ENCODE measurements at places on chromosomes 2 and 18.

DNA sequence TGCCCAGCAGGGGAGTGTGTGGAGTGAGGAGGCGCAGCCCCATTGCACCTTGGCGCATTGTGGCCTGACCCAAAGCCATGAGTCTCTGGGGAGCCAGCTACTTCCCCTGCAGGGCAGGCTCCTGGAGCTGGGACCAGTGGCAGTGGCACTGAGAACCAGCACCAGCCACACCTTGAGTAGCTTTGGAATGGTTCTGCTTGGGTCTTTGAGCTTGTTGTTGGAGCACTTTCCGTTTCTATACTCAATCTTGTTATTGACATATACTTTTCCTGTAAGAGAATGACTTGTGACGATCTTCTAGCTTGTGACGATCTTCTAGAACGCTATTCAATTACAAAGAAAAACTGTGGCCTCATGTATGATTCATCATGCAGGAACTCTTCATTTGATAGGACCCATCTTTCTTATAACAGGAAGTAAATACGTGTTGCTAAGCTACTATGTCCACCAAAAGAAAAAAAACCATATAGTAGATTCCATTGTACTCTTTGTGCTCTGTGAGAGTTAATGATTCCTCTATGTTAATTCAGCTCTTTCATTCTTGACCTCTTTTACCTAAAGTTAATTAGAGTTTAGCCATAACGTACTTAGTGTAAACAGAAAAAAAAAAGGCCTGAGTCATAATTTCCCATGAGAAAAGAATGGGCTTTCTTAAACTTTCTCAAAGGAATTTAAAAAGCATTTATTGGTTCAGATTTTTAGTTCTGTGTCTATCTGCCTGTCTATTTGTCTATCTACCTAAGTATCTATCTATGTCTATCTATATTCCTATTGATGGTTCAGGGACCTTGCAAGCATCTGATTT is 113.1 kb downstream of the GATA6 start:
- no peak for DNase-seq

DNA sequence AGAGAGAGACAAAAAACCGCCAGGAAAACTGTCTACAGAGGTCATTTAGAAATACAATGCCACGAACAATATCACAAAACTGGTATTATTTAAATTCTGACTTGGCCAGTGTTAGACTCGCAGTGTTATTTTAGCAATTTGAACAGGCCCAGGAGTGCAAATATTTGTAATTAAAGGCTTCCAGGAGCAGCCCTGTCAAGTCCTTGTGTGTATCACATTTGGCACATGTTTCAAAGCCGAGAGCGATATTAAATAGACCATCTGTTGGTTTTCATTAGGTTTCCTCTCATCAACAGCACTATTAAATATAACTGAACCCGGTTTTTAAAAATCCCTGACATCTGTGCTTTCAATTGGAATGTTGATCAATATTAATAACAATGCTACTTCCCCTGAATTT is 656.9 kb downstream of the TSN start:
- no peak for DNase-seq

- DNase-seq = no peak
Observed at GRCh38 chr2:144511937-144512336, 8.0 kb downstream of the ZEB2 start.

GRCh38 chr2:38323623-38324022 is 53.5 kb downstream of the ATL2 start:
- no peak for DNase-seq

- DNase-seq = no peak
Observed at GRCh38 chr2:47354013-47354847, 48.7 kb upstream of the MSH2 start.

DNA sequence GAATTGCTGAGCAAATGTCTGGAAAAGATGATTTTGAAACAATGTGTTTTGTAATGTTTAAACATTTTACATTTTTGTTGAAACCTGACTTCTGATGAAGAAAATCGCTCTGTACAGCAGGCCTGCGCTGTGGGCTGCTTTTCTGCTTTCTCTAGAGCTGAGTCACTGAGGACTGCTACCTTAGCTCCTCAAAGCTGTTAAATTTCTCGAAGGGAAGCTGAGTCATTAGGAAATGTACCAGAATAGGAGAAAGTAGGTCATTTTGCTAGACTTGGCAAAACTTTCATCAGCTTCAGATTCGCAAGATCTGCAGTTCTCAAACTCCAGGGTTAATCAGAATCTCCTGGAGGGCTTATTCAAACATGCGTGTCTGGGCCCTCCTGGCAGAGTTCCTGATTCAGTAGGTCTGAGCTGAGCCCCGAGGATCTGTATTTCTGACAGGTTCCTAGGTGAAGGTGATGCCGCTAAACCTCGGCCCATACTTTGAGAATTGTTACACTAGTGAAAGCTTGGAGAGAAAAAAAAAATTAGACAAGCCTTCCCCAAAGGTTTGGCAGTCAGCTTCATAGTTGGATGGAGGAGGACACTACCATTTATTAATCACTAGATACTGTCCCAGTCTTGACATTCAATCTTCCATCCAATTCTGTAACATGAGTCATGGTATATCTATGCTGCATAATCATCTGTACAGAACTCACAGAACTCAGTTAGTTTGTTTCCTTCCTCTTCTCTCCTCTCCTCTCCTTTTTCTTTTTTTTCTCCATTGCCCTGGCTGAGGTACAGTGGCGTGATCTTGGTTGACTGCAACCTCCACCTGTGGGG is 297.6 kb downstream of the PARD3B start:
- no peak for DNase-seq

GRCh38 chr2:222710736-222711135 is 39.3 kb downstream of the MOGAT1 start:
- no peak for DNase-seq

- DNase-seq = peak; percentile 81
Observed at GRCh38 chr2:219298759-219299371, 10.3 kb downstream of the PTPRN start.

DNA sequence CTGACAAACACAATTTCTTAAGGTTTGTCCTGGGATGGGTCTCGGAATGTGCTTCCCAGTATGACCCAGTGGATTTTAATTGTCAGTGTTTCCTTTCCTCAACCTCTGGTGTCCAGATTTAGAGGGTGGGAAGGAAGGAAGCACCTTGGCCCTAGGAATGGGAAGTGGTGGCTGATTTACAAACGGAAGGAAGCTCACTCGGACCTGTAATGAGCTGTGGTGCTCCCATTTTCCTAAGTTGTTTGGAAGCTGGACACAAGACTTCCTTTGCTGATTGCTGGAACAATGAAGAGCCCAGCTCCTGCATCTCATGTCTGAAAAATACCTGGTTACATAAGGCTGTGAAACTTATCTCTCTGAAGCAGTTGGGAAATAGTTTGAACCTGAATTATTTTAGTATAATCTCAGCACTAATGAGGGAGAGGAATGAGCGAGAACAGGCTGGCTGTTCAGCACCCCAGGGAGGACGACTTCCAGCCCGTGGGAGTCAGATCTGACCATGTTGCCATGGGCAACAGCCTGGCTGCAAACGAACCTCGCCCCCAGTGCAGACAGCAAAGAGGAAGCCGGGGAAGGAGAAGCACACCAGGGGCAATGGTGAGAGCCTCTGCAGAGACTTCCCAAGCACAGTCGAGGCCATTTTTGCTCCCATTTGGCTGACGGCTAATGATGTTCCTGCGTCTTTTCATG is 74.4 kb upstream of the ASB18 start:
- DNase-seq = no peak

DNA sequence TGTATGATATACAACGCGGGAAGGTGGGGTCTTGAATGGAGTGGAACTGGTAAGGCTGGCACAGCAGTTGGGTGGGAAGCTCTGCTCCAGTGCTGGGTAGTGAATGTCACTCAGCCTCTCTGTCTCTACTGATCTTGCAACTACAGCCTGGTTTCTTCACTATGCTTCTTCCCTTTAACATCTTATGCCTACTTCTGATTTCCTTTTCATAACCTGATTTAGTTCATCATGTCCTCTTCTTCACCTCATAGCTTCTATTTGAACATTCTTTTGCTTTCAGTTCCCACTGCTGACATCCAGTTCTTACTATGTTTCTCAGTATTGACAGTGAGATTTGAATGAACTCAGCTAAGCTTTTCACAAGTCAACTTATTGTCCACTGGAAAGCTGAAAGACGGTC is 286.2 kb downstream of the ARL6IP6 start:
- no peak for DNase-seq

DNA sequence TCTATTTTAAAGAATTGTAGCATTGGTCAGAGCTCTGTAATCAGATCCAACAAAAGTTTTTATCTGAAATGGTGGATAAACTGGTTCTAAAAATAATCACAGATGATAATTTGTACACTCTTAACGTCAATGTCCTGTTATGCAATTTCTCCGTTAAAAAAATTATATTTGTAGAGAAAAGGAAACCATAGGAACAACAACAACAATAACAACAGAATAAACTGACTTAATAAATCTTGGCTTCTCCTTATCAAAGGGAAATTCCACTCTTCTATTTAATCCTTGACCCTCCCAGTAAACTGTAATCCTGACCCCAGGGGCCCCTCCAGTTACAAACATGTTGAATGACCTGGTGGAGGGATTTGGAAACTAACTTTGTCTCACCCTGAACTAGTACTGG is 78.6 kb upstream of the ZFP36L2 start:
- no peak for DNase-seq

DNA sequence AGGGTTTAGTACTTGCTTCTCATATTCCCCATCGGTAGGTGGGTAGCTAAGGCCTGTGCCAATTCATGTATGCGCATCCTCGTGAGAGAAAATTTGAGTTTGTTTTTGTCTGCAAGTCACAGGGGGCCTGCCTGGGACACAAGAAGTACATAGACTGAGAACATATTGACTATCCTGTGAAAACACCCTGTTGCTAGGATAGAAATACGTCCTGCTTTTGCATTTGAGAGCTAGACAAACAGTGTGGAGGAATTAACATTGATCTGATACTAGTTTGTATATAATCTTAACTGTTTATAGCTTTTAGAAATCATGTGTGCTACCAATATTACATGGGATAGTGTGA is 10.9 kb downstream of the WDR7 start:
- no peak for DNase-seq

GRCh38 chr18:48800876-48801727 is 149.7 kb downstream of the SMAD7 start:
- no peak for DNase-seq

GRCh38 chr2:145503511-145503910 is 983.6 kb upstream of the ZEB2 start:
- no peak for DNase-seq

DNA sequence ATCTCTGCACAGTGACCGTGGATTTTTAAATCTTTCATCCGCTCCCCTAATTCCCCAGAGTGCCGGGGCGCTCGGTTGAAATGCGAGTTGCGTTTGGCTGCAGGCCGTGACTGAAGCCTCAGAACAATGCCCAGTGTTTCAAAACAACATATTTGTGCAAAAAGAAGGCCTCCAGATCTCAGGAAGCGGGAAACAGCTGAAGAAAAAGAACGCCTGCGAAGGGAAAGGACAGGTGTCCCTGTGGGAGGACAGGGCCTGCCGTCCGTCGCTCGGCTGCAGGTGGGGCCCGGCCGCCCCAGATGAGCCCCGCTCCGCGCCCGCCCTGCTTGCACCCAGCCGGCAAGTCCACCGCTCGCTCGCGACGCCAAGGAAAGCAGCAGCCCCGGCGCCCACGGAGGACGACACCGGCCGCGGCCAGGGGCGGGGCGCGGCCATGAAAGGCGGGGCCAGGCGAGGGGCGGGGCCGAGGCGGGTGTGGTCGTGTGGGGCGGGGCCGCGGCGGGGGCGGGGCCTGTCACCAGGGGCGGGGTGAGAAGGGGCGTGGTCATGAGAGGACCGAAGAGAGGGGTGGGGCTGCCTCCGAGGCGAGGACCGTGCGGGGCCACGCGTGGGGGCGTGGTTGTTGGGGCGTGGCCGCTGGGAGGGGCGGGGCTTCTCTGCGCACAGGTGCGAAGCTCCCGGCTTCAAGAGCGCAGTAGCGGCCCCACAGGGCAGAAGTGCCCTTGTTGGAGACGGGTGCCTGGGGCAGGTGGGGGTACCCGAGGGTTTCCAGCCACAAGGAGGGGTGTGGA is 17.6 kb upstream of the BOK start:
- peak; percentile 43 for DNase-seq

GRCh38 chr18:21191596-21192307 is 50.3 kb upstream of the GREB1L start:
- DNase-seq = no peak

DNA sequence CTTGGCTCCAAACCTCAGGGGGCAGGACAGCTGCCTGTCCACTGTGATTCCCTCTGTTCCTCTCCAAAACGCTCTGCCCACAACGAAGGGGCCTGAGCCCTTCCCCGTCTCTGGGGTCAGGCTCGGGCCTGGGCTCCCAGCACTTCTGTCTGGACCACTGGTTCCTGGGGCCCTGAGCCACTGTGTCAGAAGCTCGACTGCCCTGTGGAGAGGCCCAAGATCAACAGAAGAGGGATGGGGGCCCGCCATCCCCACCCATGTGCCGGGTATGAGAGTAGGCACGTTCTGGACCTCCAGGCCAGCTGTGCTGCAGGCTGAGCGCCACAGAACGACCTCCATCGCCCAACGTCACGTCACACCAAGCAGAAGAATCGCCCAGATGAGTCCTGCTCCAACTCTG is 119.9 kb upstream of the HS6ST1 start:
- DNase-seq = no peak

DNA sequence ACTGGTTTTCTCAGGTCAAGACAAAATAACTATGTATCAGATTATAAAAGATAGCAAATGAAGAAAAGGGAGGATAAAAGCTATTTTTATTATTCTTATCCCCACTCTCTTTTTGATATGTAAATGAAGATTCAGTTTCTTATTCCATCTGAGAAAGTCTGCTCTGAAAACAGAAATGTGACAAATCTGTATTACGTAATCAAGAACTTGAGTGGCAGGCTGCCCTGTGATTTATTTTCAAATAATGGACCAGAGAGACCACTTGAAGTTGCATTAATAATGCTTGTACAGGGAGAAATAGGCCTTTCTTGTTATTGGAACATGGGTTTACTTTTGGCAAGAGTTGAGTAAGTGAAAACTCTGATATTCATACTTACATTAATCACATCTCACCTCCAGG is 727.4 kb downstream of the DPP10 start:
- no peak for DNase-seq

- DNase-seq = no peak
Observed at GRCh38 chr2:219695145-219695709, 67.8 kb downstream of the SLC4A3 start.

- no peak for DNase-seq
Observed at GRCh38 chr2:210337159-210337558, 22.2 kb upstream of the MYL1 start.

- no peak for DNase-seq
Observed at GRCh38 chr2:59887366-59887765, 666.1 kb downstream of the BCL11A start.

GRCh38 chr2:54657664-54658083 is 65.8 kb upstream of the EML6 start:
- DNase-seq = no peak

DNA sequence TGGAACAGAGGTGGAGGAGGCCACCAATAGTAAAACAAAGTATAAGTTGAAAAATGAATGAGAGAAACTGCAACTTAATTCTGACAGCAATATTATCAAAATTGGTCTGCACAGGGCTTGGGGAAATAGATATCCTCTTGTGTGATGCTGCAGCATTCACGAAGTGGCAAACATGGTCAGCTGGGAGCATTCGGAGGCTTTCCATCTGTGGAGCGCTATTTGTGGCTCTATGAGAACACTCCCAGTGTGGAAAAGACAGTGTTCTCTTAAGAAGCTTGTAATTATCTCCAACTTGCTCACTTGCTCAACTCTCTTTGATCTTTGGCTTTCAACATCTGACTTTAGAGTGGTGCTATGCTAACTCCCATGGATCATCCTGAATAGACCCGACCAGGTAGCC is 3.1 kb upstream of the FLACC1 start:
- DNase-seq = no peak

GRCh38 chr2:204312105-204312504 is 233.2 kb upstream of the PARD3B start:
- no peak for DNase-seq
